Foreskin fibroblast (primary cell): ENCODE measurements at places on chromosomes 2 and 18.
A peak's percentile ranks its signal among the peaks of the same experiment; 100 is the strongest.

DNA sequence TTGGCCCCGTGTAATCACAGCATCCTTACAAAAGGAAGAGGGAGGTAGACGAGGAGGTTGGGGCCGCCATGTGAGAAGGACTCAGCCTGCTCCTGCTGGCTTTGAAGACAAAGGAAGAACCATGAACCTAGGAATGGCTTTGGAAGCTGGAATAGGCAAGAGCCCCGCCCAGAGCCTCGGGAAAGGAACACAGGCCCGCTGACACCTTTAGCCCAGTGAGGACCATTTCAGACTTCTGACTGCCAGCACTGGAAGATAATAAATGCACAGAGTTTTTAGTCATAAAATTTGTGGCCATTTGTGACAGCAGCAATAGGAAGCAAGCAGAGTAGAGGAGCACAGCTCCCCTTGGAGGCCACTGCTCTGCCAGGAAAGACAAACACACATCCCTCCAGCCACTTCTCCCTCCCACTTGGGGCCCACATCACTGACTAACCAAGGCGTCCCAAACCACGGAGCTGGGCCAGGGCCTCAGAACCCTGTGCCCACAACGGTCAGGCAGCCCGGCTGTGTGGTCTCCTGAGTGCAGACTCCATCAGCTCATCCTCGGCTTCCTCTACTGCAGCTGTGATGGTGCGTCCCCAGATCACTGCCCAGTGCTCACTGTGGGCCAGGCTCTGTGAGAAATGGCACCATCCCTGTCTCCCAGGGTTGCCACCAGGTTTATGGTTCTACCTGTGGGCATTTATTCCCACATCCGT lies 39.7 kb downstream of the TFCP2L1 start:
- DNase-seq, result no peak

GRCh38 chr2:103235283-103235682 lies 473.5 kb downstream of the TMEM182 start:
- no peak for DNase-seq

GRCh38 chr2:226660526-226660925 lies 139.1 kb downstream of the IRS1 start:
- DNase-seq, result peak; percentile 91

GRCh38 chr2:218149098-218149497 lies 17.7 kb downstream of the CXCR1 start:
- DNase-seq, result no peak

DNA sequence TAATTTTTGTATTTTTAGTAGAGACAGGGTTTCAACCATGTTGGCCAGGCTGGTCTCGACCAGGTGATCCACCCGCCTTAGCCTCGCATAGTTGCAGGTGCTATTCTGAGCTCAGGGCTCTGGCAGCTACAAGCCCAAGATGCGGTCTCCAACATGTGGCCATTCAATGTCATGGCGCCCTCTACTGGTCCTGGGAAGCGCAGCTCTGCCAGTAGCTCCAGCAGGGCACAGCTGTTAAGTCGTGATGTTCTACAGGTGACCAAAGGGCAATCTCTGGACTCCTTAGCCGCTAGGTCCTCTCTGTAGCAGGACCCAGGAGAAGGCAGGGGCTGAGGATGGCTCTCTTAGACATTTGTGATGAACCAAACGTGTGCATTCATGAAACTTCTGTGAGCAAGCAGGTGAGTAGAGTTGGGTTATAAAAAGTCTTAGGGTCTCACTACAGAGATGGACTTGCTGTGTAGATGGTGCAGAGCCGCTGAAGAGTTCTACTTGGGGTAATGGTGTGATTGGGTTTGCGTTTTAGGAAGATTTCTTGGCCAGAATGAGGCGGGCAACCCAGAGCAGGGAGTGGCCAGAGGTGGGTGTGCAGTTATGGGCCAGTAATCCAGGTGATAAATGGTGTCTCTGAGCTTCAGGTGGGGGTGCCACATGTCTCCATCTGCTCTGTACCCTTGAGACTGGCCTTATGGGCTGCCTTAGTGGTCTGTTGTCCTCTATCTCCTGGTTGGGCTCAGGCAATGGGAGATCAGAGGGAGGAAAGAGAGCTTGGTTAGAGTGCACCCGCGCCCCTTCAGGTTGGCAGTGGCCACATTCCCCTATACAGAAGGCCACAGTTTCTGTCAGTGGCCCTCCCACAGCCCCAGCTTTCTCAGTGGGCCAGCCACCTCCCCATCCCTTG lies 31.0 kb downstream of the IL37 start:
- peak; percentile 86 for DNase-seq
